Fibroblast of upper back skin (primary cell): ENCODE measurements at places on chromosomes 4 and X.

- no peak for DNase-seq
Observed at GRCh38 chr4:8078610-8079015, 80.0 kb downstream of the ABLIM2 start.

DNA sequence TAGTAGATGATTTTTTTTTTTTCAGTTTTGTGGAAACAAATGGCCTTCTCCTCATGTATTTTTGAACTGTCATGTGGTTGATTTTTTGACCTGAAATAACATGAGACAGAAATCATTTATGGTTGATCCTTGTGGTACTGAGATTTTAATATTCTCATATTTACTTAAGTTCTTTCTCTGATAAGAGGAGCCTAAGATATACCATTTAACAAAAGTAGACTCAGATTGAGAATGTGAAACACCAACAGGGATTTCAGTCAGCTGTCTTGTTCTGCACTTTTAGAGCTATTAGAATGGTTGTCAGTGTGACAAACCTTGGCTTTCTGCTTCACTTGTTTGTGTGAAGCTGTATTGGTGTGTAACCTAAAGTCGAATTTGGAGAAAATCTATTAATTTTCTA is 575.7 kb downstream of the SPOCK3 start:
- no peak for DNase-seq

DNA sequence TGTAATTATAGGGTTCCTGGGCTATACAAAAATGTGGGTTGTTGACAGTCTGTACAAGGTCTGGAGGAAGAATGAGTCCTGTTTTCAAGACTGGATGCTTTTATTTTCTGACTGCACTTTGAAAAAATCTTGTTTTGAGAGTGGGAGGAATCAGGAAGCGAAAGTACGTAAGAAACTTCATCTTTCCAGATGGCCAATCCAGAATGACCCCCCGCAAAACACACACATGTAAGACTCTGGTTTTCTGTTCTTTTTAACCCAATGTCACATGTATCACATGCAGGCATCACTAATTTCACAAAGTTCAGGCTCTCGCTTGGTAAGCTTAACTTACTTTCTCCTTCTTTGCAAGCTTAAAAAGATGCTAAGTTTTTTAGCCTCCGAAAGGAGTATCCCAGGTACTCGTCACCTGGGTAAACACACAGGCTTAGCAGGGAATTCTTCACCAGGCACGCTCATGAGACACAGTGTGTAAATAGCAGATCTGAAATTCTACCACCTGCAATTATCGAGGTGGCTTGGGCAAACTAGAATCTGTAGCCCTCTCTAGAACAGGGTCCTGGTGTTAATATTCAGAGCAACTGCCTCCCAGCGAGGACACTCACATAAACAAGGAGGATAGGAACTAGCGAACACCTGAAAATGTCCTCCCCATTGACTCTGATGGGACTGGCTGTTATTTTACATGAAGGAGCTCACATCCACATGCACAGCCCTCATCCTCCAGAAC is 90.7 kb downstream of the NSUN7 start:
- DNase-seq: no peak

- no peak for DNase-seq
Observed at GRCh38 chrX:96989830-96990571, 106.3 kb downstream of the RPA4 start.

DNA sequence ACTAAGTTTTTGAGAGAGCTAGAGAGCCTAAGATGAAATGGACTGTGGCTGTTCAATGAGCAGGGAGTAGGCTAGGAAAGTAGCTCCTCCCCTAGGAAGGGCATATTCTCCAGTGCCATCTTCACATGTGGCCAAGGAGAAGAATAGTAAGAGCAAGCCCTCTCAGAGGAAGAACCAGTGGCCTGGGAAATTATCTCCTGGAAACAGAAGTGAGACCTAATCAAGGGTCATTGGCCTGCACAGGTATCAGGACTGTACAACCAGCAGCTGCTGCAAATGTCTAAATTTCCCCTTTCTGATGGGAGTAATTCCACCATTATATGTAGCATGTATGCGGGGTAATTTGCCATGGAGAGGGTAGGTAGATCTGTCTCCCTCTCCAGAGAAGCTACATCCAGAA is 334.8 kb upstream of the RASGEF1B start:
- no peak for DNase-seq

DNA sequence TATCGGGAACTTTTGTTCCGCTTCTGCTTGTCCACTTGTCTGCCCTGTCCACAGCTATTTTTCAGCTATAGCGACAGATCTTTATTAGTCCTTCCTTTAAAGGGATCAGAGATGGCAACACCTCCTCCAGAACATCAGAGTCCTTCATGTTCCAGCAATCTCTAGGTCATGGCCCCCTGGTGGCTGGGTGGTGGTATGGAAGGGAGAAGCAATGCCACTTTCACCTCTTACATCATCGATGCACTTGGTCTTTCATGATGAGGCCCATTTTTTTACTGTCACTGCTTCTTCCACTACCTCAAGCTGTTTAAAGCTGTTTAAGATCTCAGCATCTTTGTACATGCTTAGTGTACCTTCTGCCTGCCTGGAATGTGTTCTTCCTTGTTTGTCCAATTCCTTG is 106.7 kb downstream of the ARHGAP6 start:
- no peak for DNase-seq
